ENCODE measurements at places on chromosomes 6 and 20.

GRCh38 chr6:168162366-168162765 lies 83.4 kb upstream of the FRMD1 start:
- DNase-seq = no peak

DNA sequence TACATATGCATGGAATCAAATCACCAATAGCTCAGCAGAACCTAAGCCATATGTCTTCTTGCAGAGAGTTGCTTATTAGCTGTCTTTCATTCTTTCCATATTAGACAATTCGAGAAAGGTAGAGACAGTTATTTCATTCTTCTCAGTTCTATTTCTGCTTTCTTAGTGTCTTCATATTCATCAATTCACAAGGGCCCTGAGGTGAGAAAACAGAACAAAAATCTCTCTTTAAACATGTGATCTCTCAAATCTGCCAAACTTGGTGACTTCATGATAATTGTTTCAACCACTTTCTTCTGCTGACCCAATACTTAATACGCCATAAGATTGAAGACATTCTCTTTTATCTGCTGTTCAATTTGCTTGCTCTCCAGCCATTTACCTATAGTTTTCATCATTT lies 229.7 kb upstream of the MARCKS start:
- no peak for DNase-seq

- no peak for DNase-seq
Observed at GRCh38 chr20:20303742-20304141, 64.2 kb upstream of the INSM1 start.

GRCh38 chr6:137339929-137340559 lies 120.9 kb upstream of the IFNGR1 start:
- DNase-seq = no peak

DNA sequence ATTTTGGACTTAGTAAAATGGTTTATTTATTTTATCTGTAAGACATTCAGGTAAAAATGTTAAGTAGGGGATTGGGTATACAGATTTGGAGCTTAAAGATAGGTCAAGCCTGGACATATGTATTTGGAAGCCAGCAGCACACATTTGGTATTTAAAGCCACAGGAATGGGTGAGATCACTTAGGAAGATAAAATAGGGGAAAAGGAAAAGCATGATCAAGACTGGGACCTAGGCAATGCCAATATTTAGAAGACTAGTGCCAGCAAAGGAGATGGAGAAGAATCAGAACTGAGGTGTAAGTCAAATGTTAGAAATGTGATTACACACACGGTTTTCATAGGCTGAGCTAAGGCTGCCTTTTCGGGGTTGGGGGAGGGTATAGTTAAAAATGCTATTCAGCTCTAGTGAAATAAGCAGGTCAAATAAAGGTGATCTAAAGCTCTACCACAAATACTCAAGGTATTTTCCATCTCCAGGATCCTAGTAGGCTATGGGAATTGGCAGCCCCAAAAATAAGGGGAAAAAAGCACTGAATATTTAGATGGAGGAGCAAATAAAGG lies 20.6 kb downstream of the SLC2A12 start:
- no peak for DNase-seq

DNA sequence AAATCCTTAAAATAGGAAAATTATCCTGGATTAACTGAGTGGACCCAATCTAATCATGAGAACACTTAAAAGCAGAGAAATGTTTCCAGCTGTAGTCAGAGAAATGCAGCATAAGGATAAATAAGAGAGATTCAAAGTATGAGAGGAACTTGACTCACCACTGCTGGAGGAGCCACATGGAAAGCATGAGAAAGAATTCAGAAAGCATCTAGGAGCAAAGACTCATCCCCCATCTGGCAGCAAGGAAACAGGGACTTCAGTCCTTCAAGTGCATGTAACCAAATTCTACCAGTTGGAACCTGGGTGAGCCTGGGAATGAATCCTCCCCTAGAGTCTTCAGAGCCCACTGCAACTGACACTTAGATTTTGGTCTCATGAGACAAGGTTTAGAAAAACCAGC lies 33.7 kb downstream of the RNF146 start:
- DNase-seq = no peak

DNA sequence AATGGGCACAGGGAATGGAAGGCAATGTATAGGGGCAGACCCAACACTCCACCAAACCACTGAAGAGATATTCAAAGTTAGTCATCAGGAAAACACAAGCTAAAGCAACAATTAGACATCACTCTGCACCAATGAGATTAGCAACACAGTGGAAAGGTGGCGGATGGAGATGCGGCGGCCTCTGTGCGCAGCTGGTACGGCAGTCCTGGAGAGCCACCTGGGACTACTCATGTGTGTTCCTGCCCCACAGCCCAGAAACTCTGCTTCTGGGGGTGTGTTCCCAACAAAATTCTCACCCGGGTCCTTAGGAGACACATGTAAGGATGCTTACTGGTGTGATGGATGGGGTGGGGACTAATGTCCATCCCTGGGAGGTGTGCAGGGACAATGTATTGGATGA lies 82.4 kb downstream of the DHX35 start:
- DNase-seq = no peak

GRCh38 chr20:59101961-59102360 lies 59.4 kb upstream of the PRELID3B start:
- DNase-seq = no peak

DNA sequence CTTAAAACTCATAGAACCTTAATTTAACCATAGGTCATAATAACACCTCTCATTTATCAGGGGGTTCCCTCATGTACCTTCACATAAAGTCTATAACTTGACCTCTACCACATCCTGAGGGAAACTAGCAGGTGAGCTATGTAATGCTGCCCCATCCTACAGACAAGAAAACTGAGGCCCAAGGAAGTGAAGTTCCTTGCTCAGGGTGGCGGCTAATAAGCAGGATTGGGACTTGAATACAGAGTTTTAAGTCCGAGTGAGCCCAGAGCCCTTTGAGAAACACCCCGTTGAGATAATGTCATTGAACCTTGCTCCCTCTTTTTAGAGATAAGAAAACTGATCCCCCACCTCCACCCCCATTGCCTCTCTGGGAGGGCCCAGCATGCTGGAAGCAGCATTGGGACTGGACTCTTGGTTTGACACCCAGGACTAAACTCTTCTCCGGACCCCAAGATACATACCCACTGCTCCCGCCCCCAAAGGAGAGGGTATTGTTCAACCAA lies 429 bp downstream of the BNIP5 start:
- DNase-seq = no peak

DNA sequence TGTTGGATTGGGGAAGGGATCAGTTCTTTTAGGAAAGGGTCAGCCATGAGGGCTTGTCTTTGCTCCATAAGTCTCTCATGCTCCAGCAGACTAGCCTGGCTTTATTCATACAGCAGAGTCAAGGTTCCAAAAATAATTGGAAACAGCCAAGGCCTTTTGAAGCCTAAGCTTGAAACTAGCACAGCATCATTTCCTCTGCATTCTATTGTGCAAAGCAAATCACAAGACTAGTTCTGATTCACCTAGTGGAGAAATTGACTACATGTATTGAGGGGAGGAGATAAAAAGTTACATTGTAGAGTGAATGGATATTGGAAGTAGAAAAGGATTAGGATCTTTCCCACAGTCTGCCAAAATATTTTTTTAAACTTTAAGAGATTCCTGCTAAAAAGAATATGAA lies 159.3 kb upstream of the PLCB4 start:
- no peak for DNase-seq

DNA sequence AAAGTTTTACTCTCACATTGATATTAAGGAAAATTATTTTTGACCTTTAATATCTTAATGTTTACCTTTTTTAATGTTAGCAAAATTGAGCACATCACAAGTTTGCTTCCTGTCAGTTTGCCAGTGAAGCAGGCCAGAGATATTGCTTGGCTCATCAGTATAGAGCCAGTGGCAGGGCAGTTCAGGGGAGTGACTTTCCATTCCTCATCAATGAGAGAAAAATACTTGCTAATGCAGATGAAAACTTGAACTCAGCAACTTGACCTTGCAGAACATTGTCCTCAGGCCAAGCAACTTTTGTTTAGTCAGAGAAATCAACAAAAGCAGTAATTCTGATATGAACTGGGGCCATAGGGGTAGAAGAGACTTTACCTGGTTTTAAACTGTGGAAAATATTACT lies 6.9 kb downstream of the TAB2 start:
- no peak for DNase-seq

DNA sequence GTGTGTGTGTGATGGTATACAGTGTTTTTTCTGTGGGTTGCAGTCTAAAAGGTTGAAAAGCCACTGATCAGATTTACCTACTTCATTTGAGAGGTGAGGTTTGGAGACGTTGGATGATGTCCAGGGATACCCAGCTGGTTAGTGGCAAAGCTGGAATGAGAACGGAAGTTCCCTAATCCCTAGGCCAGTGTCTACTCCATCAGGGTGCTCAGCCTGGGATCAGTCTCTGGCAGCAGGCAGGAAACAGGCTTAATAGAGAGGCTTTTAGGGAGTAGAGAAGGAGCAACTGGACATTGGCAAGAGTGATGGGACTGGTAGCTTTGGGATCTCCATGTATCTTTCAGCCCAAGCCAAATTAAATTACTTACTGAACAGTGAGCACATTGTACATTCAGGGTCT lies 80.7 kb downstream of the C6orf52 start:
- DNase-seq = no peak

DNA sequence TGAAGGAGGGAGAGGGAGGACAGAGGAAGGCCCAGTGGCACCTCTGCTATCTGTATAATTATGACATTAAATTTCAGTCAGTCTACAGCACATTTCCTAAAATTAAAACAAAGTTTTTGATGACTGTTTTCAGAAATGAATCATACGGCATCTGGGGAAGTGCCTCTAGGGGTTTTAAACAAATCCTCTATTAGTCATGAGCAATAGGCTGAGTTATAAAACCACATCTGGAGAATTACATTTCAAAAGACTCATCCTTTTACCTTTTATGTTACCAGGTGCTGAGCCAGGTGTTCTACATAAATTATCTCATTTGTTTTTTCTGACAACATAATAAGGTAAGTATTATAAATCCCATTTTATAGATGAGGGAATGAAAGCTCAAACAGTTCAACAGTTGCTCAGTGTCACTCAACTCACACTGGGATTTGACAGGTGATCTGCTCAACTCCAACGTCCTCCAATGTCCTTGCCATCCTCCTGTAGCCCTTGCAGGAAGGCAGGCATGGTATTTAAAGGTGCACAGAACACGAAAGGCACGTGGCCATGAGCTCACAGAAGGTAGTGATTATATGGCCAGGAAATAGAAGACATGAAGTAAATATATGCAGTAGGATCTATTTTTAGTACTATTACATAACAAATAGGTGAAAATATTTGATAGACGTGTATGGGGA lies 184.2 kb upstream of the MAN1A1 start:
- no peak for DNase-seq

- no peak for DNase-seq
Observed at GRCh38 chr20:2125474-2126112, 24.0 kb downstream of the STK35 start.

DNA sequence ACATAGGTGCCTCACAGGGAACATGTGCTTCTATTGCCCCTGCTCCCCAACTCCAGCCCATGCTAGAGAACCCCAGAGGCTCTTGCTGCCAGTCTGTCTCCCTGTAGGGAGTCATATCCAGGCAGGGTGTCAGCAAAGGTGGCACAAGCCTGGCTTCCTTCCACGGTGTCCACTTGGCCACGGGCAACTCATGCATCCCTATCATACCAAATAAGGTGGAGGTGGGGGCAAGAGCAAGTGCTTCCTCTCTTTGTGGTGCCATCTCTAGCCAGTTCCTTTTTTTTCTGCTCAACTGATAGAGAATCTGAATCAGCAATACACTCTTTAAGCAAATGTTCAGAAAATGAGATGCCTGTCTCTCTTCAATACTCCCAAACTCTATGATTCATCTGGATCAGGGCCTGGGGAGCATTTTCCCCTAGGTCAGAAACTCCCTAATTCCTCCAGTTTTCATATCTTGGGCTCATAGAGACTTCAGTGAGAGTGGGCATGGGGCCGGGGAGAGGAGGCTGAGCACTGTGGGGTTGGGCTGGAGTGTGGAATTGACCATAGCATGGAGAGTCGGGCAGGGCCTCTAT lies 105.1 kb upstream of the GPR6 start:
- DNase-seq = no peak

- no peak for DNase-seq
Observed at GRCh38 chr20:10731190-10731965, 57.6 kb upstream of the JAG1 start.
